ENCODE measurements at places on chromosomes 1 and 21.

- no peak for DNase-seq
Observed at GRCh38 chr1:1179983-1180861, 6.5 kb downstream of the TTLL10 start.

DNA sequence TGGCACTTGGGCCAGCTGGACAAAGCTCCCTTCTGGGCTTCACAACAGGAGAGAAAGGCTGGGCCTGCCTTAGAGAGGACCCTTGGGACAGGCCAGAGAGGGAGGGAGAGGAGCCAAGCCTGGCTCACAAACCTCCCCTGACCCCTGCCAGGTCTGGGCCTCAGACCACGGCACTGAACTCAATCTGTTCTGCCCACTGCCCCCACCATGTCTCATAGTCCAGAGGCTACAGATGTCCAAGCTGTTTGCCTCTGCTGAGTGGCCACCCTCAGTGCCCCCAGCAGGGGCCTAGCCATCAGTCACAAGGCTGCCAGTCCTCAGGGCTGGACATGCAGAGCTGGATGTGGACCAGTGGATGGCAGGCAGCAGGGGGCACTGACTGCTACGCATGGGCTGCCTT lies 13.0 kb upstream of the DMBX1 start:
- DNase-seq = no peak

- no peak for DNase-seq
Observed at GRCh38 chr21:34352556-34352955, 11.2 kb upstream of the KCNE2 start.

DNA sequence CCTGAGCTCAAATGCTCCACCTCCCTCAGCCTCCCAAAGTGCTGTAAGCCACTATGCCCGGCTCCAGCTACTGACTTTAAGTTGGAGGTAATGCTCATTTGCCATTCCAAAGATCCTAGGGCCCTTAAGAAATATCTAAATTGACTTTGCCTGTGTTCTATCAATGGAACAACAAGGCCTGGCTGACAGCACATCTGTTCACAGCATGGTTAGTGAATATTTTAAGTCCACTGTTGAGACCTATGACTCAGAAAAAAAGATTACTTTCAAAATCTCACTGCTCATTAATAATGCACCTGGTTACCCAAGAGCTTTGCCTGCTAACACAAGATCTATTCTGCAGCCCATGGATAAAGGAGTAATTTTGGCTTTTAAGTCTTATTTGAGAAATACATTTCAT lies 3.5 kb upstream of the SSX2IP start:
- no peak for DNase-seq

- DNase-seq = peak; percentile 88
Observed at GRCh38 chr1:53107570-53108322, 34.7 kb downstream of the SLC1A7 start.

DNA sequence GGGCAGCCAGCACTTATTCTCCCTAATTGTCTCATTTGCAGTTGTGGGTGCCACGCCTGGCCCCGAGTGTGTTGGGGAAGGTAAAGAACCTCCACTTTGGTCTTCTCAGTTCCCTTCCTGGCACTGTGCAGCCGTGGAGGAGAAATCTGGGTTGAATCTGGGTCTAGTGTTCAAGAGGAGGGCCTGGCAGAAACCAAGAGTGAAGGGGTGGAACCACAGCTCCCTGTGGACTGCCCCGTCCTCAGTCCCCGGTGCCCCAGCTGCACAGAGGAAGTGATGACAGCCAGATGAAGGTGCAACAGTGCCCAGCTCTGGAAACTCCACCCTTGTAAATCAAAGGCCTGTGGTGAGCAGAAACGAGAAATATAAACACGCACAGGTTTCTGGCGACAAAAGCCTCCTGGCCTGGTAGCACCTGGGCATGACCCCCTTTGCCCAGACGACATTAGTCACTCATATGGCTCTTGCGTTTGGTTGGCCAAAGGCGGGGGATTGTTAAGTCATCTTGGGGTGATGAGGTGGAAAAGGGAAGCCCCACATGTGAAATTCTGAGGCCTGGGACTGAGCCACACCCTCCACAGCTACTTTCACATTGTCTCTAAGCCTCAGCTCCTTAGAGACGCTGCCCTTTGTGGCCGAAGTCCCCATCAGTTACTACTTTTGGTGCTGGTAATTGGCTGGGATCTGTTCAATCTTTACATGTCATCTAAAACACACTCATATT lies 4.2 kb upstream of the ECE1 start:
- DNase-seq = no peak

DNA sequence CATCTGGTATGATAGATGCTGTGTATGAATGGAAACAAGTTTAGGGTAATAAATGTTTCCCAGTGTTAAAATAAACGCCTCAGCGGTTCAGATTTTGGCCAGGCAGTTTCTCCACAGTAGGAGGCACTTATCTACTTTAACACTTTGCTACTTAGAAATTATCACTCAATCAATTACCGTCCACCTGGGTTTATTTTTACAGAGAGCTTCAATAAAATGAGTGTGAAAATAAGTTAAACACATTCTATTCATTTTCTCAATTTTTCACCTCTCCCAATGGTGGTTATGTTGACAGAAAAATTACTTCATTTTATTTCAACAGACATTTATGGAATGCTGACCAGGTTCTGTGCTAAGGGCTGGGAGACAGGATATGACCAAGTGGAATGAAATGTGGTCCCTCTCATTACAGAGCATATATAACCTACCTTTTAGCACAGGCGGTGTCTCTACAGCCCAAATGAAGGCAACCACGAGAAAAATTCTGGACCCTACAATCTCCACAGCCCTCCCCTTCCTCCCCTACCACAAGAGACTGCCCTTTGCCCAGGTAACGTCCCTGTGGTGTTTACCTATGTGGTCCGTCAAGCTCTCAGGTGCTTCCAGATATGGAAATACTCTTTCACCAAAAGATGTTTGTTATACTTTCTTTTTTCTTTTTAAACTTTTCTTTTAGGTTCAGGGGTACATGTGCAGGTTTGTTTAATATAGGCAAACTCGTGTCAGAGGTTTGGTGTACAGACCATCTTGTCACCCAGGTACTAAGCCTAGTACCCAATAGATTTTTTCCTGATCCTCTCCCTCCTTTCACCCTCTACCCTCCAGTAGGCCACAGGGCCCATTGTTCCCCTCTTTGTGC lies 105.5 kb downstream of the HLCS start:
- peak; percentile 92 for DNase-seq

- no peak for DNase-seq
Observed at GRCh38 chr21:34004974-34005373, 68.4 kb upstream of the MRPS6 start.

GRCh38 chr1:167052389-167052788 lies 37.8 kb downstream of the GPA33 start:
- no peak for DNase-seq

DNA sequence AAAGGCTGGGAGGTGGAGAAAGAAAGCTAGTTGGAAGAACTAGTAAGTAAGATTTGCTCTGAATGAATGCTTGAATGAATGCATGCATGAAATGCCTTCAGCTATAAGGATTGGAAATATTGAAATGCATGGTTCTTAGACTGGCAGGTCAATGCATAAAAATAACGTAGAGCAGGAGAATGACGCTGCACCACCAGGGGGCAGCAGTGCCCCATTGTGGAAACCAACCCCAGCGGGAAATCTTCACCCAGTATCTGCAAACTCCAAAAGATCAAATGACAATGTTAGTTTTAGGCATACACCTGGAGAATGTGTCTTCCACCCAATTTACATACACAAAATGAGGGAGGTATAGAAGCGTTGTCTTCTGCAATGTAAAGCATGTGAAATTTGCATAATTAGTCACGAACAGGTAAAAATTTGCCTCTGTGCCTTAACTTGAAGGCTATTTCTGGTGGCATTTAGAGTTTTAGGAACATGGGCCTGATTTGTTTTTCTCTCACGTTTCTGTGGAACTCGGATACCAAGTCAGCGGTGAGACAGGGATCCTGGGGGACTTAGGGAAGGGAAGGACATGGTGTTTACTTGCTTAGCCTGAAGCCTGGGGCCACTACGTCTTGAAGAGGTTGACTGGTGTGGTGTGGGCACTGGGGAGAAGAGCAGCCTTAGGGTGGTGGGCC lies 78.6 kb downstream of the HHAT start:
- DNase-seq = peak; percentile 51

- no peak for DNase-seq
Observed at GRCh38 chr1:52460694-52461093, 56.3 kb downstream of the PRPF38A start.

DNA sequence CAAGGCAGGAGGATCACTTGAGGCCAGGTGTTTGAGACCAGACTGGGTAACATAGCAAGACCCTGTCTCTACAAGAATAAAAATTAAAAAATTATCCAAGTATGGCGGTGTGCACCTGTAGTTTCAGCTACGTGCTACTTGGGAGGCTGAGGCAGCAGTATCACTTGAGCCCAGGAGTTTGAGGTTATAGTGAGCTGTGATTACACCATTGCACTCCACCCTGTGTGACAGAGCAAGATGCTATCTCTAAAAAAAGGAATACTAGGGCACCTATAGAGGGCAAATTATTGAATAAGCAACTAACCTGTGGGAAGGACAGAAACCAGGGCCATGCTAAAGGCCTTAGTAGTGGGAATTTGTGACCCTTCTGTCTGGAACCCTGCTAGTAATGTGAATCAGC lies 86.1 kb downstream of the TENT5C start:
- DNase-seq = no peak

GRCh38 chr1:180842491-180843275 lies 70.0 kb upstream of the KIAA1614 start:
- no peak for DNase-seq

- DNase-seq = no peak
Observed at GRCh38 chr1:175415129-175415712, 222.6 kb upstream of the KIAA0040 start.

DNA sequence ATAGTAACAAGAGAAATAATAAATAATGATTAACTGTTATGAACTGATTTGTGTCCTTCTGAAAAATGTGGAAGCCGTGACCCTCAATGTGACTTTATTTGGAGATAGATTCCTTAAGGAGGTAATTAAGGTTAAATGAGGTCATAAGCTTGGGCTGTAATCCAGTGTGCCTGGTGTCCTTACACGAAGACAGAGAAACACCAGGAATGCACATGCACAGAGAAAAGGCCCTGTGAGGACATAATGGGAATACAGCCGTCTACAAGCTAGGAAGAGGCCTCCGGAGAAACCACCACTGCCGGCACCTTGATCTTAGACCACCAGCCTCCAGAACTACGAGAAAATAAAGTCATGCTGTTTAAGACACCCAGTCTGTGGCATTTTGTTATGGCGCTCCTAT lies 215.9 kb downstream of the NEGR1 start:
- peak; percentile 47 for DNase-seq

- no peak for DNase-seq
Observed at GRCh38 chr21:43573921-43574320, 85.4 kb downstream of the HSF2BP start.

GRCh38 chr1:13809461-13810159 lies 109.6 kb downstream of the PRDM2 start:
- no peak for DNase-seq

DNA sequence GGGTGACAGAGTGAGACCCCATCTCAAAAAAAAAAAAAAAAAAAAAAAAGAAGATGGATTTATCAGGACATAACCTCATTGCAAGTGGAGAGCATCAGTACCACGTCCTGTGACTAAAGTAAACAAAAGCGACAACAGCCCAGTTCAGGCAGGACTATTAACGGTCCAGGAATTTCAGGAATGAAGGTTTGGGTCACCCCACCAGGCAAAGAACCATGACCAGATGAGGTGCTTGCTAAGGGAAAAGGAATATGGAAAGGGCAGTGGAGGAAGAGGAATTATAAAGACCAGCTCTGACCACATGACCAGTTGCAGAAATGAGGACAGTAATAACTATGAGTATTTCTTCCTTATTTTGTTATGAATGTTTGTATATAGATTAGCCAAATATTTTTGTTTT lies 35.4 kb upstream of the EIF4G3 start:
- peak; percentile 58 for DNase-seq

GRCh38 chr1:206953626-206954025 lies 7.4 kb upstream of the PIGR start:
- DNase-seq = no peak

GRCh38 chr21:29300807-29301138 lies 2.1 kb downstream of the BACH1 start:
- no peak for DNase-seq

GRCh38 chr1:90045853-90046563 lies 51.1 kb downstream of the ZNF326 start:
- peak; percentile 16 for DNase-seq

DNA sequence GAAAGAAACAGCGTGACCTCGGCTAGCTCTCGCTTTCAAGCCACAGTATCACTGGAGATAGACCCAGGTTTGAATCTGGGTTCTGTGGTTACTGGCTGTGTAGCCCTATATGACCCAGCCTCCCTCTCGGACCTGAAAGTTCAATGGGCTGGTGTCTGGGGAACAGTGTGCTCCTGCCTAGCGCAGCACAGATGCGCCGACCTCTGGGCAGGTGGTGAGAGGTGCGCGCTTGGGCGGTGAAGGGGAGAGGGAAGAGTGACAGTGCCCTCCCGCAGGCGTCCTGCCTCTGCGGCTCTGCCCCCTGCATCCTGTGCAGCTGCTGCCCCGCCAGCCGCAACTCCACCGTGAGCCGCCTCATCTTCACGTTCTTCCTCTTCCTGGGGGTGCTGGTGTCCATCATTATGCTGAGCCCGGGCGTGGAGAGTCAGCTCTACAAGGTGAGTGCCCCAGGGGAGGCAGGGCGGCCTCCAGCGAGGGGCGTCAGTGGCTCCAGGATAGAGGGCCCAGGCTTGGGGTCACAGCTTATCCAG lies 10.5 kb downstream of the SERINC2 start:
- DNase-seq = no peak
